ENCODE measurements at places on chromosomes 5 and 9.
A peak's percentile ranks its signal among the peaks of the same experiment; 100 is the strongest.

DNA sequence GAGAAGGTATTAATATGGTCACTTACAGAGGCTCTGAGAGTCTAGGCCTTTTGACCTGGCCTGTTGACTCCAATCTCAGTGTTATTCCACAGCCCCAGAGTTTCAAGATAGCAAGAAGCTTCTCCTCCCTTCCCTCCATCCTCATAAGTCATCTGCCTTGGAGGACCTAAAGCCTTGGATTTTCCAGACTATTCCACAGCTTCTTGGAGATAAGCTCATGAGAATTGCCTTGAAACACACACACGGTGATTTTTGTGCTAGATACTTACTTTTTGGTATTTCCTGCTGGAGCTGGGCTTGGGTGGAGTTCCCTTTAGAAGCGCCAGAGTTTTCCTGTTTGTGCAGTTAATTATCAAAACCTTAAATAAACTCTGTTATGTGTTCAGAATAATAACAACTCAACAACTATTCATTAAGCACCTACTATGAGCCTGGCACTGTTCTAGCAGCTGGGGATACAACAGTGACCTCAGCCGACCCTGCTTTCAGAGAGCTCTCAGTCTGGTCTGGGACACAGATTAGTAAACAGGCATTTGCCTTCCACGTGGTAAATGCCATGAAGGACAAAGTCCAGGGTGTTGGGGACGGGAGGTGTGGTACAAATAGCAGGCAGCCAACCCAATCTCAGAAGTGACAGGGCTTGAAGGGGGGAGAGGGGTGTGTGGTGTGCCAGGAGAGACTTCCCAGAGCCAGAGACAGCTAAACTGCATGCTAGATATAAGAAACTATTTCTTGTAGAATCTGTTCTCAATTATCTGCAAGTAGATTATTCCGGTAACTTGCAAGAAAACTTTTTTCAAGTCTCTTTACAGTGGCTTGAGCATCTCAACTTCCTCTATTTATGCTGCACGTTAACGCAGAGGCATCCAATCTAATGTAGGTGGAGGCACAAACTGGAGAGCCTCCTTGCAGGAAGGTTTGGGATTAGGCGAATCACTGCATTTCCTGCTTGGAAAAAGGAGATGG, 55.9 kb upstream of the KLF9 start:
- no peak for DNase-seq

DNA sequence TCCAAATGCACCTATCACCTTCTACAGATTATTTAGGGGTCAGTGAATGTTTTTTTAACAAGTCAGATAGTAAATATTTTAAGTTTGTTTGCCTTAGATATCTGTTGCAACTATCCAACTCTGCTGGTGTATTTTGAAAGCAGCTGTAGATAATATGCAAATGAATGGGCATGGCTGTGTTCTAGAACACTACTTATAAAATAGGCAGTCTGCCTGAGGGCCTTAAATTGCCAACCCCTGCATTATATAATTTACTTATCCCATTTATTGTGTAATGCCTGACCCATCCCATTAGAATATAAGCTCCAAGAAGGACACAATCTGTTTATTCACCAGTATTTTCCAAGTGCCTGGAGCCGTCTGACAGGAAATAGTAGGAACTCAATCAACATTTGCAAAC, 149.0 kb downstream of the TTC39B start:
- DNase-seq = no peak

- no peak for DNase-seq
Observed at GRCh38 chr5:20359377-20359776, 371.4 kb upstream of the CDH18 start.

- DNase-seq = no peak
Observed at GRCh38 chr5:88230546-88231066, 38.0 kb downstream of the TMEM161B start.

- no peak for DNase-seq
Observed at GRCh38 chr9:78940121-78940855, 631.5 kb upstream of the TLE4 start.

DNA sequence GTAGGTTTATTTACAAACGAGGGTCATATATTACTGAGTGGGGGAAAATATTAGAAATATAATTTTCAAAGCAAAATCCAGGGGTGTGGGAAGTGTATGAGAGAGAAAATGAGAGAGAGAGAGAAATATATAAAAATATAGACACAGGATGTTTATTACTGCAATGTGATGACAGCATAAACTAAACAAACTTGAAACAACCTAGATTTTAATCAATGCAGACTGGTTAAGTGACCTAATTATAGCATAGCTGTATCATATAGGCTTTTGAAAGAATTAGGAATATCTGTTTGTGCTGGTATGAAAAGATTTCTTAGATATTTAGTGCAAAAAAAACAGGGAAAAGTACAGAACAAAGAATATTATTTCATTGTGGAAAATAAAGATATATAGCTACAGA, 280.5 kb downstream of the ACTL7B start:
- DNase-seq = no peak

GRCh38 chr5:69368458-69369339, 621 bp downstream of the AK6 start:
- no peak for DNase-seq

DNA sequence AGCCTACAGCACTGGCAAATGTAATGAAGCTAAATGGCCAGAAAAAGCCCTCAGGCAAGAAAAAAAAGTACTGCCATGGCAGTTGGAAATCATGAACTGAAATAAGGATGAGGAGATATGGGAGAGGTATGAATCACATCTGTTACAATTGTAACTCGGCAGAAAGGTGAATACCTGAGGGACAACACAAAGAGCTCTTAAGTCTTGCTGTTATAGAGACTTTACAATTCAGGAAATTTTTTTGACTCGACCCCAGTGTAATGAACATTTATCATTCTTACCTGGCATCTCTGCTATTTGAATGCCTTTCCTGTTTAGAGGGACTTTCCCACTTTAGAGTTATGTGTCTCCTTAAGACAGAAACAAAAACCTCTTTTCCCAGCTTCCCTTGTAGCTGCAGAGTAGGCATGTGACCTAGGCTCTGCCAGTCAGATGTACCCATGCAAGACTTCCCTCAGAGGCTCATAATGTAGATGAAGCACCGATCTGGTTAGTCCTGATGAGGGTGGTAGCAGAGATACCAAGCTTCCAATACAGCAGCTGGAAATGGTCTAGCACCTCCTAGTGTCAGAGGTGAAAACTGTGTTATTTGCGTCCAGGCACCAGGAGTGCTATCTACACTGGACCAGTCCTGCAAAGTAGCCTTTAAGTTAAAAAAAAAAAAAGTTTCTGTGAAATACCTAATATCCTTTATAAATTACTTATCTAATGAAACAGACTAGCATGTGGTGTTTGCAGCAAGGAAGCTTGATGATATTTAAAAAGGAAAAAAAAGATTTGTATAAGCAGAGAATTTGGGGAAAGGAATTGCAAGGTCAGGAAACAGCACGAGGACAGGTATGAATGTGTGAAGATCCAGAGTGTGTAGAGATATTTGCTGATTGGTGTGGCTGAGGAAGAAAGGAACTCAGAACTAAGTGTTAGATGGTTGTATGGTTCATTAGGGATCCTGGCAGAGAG, 146.9 kb upstream of the SLC1A3 start:
- no peak for DNase-seq

DNA sequence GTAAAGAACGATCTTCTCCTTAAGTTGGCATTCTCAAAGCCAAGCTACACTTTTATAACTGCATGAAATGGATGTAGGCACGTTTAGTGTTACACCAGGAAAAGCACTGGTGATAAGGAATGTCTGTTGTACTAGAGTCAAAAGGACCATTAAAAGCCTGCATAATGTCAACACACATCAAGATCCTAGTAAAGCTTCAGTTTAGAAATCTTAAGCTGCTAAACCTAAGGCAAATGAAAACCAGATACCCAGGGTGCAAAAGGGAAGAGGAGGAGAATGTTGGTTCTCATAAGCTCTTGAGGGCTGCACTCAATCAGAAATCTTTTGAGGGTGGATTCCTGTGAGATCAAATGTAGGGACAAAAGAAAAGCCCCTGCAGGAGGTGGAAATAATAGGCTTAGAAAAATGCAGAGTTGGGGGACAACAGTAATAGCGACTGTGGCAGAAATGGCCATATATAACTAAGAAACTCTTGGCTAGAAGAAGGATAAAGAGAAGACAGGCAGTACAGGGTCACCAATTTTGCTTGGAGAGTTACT, 148.2 kb downstream of the FBXL17 start:
- DNase-seq = no peak

DNA sequence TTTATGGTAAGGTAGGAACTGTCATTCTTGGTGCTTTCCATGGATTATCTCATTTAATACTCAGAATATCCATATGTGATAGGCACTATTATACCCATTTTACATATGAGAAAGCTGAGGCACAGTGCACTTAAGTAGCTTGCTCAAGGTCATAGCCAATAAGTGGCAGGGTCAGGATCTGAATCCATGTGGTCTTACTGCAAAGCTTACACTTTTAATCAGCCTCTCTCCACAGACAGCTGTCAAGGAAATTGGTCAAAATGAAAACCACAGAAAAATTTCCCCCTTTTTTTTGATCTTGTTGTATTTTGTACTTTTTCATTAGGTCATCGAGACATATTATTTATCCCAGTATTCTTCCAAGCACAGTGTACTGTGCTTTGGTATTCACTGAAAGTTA, 78.5 kb downstream of the ERCC6L2 start:
- DNase-seq = no peak

GRCh38 chr5:34517249-34517648, 138.9 kb upstream of the RAI14 start:
- DNase-seq = no peak

- no peak for DNase-seq
Observed at GRCh38 chr5:59238126-59238902, 655.2 kb downstream of the PDE4D start.

GRCh38 chr9:26789959-26790358, 102.6 kb downstream of the CAAP1 start:
- DNase-seq = no peak

DNA sequence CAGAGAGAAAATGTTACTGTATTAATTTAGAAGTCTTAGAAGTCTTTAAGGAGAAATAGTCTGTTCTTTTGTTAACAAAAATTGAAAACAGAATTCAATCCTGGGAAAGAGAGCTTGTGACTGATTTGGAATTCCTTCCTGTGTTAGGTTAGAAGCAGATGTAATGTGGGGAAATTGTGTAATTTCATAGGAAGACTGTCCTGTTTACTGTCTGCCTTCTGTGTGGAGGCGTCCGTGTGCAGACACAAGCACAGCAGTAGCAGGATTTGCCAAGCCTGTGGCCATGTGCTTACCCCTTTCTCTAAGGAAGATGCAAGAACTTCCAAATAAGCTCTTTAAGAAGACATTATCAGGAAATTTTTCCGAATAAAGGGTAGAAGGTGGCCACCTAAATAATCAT, 36.7 kb upstream of the F2R start:
- DNase-seq = no peak

- DNase-seq = peak; percentile 2
Observed at GRCh38 chr9:71202931-71203330, 81.5 kb upstream of the TRPM3 start.

DNA sequence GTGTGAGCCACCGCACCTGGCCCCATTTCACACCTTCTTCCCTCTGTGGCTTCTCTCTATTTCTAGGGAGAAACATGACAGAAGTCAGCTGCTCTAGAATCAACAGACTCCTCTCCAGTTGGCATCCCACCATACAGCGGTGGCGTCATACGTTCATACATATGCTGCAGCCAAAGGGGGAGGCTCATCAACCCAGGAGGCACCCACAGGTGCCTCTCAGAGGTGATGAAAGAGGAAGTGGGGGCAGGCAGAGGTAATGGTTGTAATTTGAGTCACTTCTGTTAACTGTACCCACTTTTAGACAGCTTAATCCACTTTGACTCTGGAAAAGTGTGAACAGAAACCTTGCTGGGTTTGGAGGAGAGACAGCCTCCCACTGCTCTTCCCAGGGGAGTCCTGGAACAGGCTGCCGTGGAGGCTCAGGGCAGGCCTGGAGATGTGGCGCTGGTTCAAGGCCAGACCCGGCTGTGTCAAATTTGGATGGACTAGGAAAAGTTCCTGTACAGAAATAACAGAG, 47.3 kb upstream of the SUB1 start:
- DNase-seq = no peak

DNA sequence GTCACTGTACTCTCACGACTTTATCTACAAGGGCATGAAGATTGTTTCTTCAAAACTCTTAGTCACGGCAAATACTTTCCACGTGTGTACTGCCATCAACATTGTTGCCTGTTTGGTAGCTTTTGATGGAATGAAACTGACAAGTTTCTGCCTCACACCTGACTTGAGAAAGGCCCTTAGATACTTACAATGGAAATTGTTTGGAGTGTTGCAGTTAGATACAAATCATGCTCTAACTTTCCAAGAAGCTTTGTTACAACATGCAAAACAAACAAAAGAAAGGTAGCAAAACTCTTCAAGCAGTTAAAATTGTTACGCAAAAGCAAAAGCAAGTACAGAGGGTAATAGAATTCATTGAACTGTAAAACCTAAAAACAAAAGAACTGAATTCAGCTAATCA, 91.1 kb upstream of the TLE4 start:
- DNase-seq = no peak

DNA sequence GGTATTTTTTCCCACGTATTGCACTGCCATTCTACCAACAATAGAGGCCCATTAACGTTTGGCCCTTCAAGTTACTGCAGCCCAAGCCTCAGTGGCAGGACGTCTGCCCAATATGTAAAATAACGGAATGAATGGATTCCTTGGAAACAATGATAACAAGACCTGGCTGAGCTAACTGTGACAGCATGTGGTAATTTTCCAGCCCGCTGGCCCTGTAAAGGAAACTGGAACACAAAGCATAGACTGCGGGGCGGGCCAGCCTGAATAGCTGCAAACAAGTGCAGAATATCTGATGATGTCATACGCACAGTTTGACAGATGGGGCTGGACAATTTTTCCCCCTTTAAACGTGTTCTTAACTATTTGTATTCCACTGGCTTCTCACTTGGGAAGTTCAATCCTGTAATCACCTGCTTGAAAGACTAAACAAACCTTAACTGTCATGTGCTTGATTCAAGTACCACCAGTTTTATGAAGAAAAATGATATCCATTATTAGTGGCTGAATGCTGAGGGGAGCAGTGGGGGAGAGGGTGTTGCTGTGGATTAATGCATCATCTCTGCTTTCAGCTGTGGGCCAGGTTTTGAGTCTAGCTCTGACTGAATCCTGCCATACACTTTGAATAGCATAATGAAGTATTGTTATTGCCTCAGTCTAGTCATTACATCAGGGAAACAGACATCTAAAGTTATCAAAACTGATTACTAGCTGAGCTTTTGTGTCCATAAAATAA, 323.9 kb downstream of the TMEM161B start:
- DNase-seq = no peak

- no peak for DNase-seq
Observed at GRCh38 chr9:91815896-91816295, 134.1 kb downstream of the ROR2 start.

DNA sequence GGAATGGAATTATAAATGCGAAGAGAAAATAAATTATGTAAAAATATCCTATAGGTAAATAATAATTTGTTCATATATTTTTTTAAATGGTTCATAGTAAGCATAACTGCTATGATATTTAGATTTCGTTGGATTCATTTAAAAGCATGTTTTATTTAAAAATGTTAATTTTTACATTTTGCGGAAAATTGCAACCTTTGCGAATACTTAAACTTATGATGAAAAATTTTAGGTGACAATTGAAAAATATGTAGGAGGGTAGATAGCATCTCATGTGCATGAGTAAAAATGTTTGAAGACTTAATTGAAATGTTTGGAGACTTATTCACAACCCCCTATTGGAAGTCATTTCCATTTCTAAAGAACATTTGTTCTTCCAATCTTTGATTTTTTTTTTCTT, 4.1 kb upstream of the FEM1C start:
- no peak for DNase-seq

GRCh38 chr5:115932991-115933390, 29.3 kb upstream of the LVRN start:
- no peak for DNase-seq

GRCh38 chr9:111131211-111131610, 92.9 kb upstream of the LPAR1 start:
- DNase-seq = no peak
